ENCODE measurements at places on chromosomes 3 and 15.

DNA sequence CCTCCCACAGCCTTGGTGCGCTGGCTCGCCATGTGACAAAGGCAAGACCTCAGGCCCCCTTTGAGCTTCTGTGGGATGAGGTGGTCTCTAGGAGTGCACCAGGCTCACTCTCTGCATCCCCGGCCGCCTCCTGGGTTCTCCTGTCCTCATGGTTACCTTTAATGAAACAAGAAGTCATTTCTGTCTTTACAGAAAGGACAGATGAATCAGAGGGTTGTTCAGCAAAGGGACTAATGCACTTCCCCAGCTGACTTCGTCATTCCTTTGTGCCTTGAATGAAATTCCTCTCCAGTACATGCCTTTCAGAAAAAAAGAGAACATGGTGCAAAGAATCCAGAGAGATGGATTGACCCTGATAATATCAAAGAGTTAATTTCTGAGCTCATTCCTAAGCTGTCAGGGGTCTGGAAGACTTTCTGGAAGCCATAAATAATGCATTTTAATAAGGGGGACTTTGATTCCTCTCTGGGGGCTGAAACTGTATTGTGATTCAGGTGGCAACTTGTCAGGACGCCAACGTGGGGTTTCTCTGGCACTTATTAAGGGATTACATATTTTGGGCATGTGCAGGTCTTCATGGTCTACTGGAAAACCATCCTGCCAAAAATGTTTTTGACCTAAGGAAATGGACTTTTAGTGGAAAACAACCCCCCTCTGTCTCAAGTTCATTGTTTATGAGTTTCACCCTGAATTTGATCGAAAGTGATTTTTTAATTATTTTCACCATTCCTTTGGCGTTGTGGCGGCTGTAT lies 122.7 kb downstream of the FBLN2 start:
- no peak for DNase-seq

DNA sequence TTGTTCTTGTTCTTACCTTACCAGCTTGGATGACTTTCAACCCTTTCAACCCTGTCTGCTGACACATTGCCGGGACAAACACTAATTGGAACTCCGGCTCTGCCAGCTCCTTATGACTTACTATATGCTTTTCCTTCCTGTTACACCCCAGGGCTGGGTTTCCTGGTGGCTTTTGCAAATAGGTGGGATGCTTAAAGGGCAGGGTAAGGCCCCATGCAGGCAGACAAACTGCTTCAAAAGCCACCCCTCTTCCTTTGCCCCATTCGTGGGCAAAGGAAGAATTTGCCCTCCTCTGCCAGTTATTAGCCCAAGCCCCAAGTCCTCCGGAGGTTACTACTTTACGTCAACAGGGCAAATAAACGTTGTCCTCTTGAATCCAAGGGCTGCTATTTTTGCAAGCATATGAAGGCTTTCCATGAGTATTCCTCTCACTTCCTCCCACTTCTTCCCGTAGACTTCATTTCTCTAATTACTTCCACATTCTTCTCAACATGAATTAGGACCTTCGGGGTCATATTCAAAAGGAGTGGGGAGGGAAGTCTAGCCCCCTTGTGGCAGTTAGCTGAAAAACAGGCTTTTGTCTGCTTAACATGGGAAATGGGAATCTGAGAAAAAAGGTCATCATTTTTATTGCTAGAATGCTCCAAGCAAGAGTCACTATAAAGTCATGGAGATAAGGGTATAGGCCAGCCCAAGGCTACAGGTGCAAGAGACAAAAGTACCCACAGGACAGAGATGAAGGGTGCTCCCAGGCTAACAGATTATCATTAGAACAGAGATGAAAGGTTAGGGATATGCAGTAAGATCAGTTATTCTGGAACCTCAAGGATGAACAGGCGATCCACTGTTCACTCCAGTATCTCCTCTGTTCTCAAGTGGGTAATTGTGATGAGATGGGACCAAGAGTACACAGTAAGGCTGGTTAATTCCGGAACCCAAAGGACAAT lies 56.3 kb upstream of the FSTL1 start:
- DNase-seq, result no peak

- DNase-seq, result no peak
Observed at GRCh38 chr3:153210146-153210545, 48.1 kb downstream of the RAP2B start.

DNA sequence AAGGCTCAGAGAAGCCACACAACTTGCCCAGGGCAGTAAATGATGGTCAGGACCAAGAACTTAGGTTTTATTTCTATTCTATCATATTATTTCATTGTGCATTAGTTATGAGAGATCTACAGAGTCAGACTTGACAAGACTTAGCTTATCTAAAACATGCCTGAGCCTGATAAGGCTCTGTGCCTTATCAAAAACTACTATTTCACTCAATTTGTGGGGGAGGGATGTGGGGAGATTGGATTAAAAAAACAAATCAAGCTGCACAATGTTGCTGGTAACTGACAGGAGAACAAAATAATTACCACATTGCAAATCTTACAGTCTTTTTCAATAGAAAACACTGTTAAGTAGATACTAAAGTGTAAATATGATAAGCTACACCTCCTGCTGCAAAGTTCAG lies 16.0 kb downstream of the HACD2 start:
- no peak for DNase-seq

GRCh38 chr15:26049900-26050657 lies 187.0 kb upstream of the ATP10A start:
- no peak for DNase-seq

DNA sequence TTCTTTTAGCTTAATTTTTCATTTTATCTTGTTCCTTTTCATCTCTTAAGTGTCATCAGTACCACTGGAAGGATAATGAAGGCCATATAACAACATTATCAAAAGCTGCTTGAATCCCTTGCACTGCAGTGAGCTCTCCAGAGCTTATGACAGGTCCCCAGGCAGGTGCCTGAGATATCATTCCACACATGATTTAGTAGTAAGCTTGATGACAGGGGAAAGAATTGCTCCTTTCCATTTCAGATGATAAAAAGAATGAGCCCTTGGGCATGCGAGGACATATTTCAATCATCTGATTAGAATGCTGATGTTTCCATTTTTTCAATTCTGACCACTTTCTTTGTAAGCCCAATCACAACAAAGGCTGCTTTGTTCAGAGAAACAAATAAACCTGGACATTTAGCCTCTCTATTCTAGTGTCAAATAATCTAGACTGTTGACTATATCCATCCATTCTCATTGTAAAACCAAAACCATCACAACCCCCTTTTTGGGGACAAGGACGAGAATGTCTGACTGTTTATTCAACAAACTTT lies 567.8 kb downstream of the IGSF11 start:
- no peak for DNase-seq
